ENCODE measurements at places on chromosomes 11 and 22.
A peak's percentile ranks its signal among the peaks of the same experiment; 100 is the strongest.

- DNase-seq: no peak
Measured at GRCh38 chr11:95450547-95451123, 219.6 kb upstream of the SESN3 start.

DNA sequence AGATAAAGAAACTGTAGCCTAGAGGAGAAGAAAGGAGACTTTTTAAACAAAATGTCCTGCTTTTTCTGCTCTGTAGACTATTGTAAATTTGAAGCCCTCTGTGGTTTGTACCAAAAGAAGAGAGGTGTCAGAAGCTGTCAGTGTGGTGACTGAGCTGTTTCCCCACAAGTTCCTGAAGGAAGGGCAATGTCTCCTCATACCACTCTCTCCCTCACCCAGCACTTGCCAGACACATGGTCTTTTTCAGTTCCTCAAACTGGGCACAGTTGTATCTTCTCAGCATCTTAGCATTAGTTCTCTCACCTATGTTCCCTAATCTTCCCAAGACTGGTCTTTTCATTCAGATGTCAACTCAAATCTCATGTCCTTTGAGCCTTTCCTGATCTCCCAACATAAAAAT, 4.3 kb downstream of the BCO2 start:
- DNase-seq: no peak

DNA sequence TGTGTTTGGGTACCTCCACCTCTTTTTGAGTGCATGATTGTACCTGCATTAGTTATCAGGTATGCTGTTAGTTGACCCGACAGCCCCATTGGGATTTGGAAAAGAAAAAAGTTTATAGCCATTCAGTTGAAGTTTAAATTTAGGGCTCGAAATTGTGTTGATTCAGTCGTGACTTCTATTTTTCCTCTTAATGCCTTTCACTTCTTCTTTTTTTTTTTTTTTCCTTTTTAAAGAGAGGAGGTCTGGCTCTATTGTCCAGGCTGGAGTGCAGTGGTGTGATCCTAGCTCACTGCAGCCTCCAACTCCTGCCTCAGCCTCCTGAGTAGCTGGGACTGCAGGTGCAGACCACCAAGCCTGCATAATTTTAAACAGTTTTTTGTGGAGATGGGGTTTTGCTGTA, 2.3 kb downstream of the STT3A start:
- DNase-seq: no peak

- DNase-seq: no peak
Measured at GRCh38 chr11:14443638-14444037, 56.0 kb downstream of the COPB1 start.

- no peak for DNase-seq
Measured at GRCh38 chr11:79080551-79080950, 360.3 kb downstream of the TENM4 start.

GRCh38 chr11:64027651-64028397, 7.9 kb upstream of the FLRT1 start:
- no peak for DNase-seq

DNA sequence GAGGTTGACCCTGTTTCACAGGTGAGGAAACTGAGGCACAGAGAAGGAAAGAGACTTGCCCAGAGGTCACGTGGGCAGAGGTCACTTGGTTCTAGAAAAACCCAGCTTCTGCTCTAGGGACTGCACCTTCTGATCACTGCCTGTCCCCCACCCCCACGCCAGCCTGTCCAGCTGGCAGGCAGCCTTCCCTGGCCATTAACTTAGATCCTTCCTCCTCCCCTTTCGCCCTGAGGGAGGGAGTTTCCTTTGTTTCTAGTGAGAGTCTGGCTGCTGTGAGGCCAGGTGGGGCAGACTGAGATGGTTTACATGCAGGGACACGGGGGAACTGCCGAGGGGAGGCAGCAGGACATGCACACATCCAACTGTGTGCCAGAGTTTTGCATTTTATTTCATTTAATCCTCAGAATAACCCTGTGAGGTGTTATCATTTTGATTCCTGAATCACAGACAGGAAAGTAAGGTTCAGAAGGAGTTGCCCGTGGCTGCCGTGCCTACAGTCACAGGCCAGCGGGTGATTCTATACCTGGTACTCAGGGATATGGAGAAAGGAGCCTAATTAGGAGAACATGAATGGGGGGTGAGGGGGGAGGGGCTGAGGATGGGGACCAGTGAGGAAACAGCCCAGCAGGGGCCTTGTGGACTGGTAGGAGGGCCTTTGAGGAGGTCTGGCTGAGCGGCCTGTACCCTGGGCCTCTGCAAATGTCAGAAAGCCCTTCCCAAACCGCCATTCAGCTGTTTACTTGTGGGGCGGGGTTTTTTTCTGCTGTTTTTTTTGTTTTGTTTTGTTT, 3.4 kb downstream of the FAM83F start:
- DNase-seq: no peak

DNA sequence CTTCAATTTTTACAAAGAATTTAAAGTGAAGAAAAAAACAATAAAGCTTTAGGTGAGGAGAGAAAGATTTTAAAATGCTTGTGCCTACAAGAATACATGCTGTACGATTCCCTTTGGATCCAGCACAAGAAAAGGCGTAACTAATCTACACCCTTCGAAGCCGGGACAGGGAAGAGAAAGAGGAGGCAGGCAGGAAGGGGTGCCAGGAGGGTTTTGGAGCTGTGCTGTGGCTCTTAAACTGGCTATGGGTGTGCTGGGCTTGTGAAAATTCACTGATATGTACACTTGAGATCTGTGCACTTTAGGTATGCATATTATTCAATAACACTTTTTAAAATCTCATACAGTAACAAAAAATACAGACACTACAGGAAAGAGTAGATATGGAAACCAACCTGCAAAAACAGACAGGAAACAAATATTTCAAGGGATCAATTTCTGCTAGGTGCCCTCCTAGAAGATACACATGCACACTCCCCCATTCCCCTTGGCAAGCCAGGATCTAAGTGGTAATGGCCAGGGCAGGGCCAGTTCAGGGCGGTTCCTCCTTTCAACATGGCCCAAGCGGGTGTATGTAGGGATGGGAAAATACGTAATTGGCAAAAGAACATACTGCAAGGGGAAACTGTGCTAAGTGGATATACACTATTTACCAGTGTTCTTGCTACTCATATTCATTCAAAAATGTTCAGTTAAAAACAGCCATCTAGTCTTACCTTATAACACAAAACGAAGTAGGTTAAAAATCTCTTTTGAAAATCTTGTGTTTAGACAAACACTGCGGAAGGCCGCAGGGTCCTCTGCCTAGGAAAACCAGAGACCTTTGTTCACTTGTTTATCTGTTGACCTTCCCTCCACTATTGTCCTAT, 54.2 kb downstream of the PACSIN2 start:
- DNase-seq: no peak

DNA sequence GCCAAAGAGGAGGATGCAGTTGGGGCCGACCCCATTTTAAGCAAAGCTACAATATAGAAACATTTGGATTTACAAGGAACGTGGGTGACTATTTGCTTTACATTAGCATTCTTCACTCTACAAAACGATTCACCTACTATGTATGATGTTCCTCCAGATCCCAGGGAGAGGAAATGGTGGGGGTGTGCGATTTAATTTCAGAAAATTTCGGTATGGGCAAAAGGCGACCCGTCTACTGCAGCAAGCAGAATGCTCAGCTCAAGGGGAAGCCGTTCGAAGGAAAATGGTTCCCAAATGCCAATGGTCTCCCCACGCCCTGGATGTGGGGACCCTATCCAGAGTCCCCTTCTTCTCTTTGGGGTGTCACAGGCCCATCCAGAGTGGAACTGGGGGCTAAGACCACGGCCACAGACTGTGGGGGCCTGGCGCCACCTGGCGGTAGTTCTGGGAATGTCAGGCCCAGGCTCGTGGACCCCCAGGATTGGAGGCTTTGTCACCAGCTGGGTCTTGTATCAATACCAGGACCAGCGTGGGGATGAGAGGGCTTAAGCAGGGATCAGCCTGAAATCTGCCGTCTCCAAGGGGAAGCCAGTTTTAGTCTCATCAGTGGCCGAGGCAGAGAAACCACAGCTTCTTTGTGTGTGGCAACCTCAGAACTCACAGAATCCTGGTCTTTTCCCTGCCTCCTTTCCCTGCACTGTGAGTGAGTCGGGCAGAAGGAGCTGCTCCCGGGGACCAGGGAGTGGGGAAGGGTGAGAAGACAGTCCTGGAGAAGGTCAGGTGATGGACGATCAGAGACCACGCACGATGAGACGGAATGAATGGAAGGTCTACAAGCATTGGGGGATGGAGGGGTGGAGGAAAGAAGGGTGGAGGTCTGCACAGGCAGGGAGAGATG, 8.4 kb downstream of the LRRC10B start:
- DNase-seq: peak; percentile 70

DNA sequence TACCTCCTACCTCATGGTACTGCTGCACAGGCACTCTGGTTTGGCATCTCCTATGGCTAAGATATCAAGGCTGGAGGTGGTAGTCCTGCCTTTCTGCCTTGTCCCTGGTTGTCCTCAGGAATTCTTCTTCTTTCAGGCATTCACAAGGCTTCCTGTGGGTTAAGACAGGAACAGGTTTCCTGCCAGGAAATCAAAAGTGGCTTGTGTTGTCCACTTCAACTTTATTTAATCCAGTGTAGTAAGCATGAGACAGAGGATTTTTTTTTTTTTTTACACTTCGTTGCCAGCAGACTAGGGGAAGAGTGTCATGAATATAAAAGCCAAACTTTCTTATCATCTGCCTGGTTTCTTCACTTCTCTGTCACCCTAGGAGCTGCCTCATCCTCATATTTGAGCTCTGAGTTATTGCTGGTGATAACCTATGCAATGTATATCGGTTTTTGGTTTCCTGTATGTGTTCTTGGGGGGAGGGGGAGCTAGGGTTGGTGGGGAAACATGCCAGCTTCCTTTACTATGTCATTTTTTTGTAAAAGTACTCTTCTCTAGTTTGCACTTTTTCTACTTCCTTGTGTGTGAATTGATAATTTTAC, 50.2 kb downstream of the XKR3 start:
- DNase-seq: no peak

GRCh38 chr11:48095779-48096470, 115.6 kb downstream of the PTPRJ start:
- DNase-seq: no peak

GRCh38 chr11:6531267-6531752, 34.2 kb downstream of the DNHD1 start:
- DNase-seq: no peak

DNA sequence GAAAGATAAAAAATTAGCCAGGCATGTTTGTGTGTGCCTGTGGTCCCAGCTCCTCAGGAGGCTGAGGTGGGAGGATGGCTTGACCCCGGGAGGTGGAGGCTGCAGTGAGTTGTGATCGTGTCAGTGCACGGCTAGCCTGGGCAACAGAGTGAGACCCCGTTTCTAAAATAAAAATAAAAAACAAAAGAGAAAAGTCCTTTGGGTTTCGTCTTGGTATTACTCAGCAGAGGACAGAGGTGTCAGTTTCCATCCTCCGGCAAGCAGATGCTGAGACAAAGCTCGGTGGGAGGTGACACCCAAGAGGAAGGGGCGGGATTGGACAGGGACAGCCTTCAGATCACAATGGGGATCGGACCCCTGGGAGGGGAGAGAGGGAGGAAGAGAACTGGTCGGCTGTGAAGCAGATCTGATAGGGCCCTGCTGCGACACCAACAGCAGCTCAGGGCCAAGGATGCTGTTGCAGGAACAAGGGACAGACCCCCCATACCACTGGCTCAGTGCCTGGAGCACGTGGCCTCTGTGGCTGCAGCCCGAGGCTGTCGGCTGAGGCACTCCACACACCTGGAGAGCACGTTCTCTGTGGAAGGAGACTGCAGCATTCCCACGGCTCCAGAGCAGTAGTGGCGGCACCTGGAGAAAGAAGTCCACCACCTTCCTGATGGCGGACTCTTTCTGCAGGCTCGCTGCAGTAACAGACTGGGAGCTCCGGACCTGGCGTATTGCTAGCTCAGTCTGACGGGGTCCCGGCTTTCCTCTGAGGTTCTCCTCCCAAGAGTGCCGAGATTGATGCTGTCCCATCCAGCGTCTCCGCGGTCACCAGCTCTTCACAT, 5.2 kb upstream of the BID start:
- DNase-seq: no peak

All from activated CD4-positive, CD25-positive, alpha-beta regulatory T cell treated with anti-CD3 and anti-CD28 coated beads, Interleukin-2, amount 50 U/mL, for 72 hours (primary cell).